ENCODE measurements at places on chromosomes 7 and 10.

- DNase-seq: no peak
Observed at GRCh38 chr10:2150288-2150687, 413.0 kb upstream of the ADARB2 start.

GRCh38 chr10:47045331-47045861 is 134.2 kb downstream of the PTPN20 start:
- DNase-seq: no peak

DNA sequence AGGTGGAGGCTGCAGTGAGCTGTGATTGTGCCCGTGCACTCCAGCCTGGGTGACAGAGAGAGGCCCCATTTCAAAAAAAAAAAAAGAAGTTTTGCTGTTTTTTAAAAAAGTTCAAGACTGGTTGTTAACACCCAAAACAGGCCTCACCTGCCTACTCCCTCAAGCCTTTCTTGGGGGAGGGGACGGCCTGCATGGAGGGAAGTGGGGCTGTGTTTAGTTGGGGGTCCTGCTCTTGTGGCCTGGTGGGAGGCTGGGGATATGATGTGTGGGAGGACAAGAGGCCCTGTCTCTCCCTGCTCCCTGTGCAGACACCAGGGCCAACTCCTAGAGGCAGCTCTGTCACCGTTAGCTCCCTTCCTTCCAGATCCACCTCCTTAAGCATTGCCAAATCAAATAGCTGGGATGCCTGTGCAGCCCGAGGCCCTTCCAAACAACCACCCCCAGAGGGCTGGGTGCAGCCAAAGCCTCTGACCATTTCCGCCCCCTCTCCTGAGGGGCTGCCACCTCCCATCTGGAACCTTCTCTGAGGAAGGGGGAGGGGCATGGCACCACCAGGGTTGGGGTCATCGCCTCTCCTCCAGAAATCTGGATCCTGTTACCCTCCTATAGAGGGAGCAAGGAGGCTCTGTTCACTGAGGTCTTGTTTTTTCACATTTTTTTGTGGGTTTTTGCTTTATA is 32.9 kb upstream of the ANKRD2 start:
- DNase-seq: peak; percentile 29

- no peak for DNase-seq
Observed at GRCh38 chr10:75335983-75336382, 65.6 kb downstream of the ZNF503 start.

- DNase-seq: no peak
Observed at GRCh38 chr7:39375047-39375873, 190.9 kb upstream of the YAE1 start.

- no peak for DNase-seq
Observed at GRCh38 chr7:50284296-50284695, 20.2 kb upstream of the IKZF1 start.

- DNase-seq: no peak
Observed at GRCh38 chr7:139574618-139575337, 51.3 kb downstream of the CLEC2L start.

DNA sequence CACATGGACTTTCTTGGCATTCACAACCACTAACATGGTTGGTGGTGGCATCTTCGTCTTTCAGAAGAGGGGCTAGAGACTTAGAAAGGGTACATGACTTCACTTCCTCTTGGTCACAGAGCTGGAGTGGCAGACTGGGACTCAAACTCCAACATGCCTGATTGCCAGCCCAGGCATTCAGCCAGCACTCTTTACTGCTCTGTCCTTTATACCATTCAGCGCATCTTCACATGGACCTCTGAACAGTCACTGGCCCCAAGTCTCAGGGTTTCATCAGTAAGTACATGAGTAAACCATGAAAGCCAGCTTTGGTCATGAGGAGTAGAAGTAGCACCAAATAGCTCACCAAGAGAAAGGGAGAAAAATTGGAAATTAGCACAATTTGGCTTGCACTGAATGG is 148.4 kb upstream of the KLF14 start:
- DNase-seq: peak; percentile 21

GRCh38 chr10:105702211-105702610 is 1061.1 kb downstream of the SORCS3 start:
- no peak for DNase-seq

DNA sequence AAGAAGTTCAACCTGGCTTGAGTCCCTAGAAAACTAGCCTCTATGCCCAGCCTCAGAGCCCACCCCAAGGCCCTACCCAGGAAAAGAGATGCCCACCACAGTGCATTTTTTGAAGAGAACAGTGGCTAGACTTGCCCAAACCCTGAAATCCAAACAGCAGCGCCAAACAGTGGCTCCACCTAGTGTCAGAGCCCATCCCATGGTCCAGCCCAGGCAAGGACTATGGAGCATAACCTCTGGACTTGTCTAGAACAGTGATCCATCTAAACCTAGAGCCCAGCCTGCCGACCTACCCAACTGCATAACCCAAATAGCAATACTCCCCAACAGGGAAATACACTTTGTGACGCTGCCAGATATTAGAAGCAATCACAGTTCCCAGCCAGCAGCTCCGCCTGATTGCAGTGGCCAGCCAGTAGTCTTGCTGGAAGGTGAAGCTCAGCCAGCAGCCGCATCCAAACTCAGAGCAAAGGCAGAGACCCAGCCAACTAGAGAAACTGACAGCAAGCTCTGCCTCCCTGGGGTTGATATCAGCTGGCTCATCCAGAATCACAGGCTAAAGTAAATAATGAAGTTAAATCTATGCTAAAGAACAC is 44.5 kb downstream of the HBP1 start:
- no peak for DNase-seq

DNA sequence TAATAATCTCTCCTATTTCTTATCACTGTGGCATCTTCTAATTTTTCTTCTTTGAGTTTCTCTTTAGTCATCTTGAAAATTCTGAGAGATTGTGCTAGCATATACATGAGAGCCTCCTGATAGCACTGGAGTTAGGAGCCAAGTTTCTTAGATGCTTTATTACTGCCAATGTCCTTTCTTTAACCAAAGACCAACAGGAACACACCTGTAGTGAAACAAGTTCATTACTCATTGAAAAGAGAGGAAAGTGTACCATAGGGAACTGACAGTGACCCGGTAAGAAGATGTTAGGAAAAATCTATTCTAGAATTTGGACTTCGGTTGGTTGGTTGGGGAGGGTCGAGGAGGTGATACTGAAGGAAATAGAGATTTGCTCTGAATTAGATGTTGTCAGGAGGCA is 27.1 kb upstream of the CD36 start:
- no peak for DNase-seq

- DNase-seq: no peak
Observed at GRCh38 chr7:44624318-44624717, 17.9 kb downstream of the OGDH start.

Data from HCEC 1CT (cell line).